AG08395 (cell line): ENCODE measurements at places on chromosomes 13 and 19.

- DNase-seq: no peak
These were observed 40.3 kb downstream of the ERICH6B start for GRCh38 chr13:45575146-45575829.

DNA sequence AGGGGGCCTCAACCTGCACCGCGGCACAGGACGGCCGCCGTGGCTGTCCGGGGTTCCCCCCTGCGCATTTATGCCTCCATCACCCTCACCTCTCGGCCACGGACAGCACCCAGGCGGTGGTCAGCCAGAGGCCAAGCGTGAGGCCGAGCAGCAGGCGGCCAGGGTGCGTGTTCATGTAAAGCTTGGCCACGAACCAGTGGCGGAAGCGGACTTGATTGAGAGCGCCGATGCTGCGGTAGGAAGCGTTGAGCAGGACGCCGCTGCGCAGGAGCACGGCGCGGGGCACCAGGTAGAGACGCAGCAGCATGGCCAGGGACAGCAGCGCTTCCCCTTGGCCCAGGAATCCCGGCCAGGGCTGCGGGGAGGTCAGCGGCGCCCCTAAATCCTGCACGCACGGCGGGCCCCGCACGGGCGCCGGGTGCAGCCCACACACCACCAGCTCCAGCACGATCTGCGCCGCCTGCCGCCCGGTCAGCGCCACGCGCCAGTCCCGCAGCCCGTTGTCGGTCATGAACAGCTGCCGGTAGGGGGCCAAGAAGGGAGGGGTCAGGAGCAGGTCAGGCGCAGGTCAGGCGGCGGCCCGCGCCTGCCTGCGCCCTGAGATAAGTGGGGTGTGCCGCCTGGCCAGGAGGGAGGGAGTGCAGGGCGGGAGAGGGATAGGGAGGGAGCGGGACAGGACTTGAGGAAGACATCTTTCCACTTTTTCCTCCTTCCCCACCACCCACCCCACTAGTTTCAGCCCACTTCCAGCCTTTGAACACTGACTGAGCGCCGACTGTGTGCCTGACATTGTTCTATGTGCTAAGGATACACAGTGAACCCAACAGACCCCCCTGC, 6.5 kb downstream of the KCNN4 start:
- DNase-seq: peak; percentile 66

GRCh38 chr13:39016787-39017186, 21.1 kb downstream of the PROSER1 start:
- peak; percentile 21 for DNase-seq

DNA sequence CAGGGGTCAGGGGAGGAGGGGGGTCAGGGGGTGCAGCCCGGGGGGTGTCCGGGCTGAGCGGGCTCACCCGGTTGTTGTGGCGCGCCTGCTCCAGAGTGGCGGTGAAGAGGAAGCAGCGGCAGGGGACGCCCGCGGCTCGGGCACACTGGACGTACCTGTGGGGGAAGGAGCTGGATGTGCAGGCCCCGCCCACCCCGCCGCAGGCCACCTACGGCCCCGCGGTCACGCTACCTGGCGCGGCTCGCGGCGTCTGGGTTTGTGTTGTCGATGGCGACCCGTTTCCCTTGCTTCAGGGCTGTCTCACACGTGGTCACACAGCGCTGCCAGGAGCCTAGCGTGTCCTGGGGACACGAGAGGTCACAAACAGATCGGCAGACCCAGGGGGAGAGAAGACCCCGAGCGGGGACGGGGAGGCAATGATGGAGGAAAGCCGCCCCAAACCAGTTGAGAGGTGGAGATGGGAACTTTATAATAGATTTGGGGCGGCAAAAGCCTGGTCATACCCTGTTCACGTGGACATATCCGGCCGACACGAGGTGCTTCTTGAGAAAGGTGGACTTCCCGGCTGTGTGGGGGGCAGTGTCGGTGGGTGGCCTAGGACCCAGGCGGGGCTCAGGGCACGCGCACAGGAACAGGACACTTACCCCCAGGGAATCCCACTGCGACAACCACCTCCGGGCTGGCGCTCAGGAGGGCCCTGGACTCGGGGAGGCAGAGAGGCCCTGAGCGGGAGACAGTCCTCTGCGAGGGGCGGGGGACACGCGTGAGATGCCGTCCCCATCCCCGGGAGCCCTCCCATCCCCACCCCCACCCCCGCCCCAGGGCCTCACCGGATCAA, 5.6 kb downstream of the PNKP start:
- no peak for DNase-seq

GRCh38 chr13:27267596-27267995, 3.0 kb upstream of the RASL11A start:
- DNase-seq: no peak

- DNase-seq: no peak
These were observed 152.2 kb downstream of the TBC1D4 start for GRCh38 chr13:75329723-75330122.

GRCh38 chr13:83929157-83929556, 46.9 kb upstream of the SLITRK1 start:
- DNase-seq: no peak

DNA sequence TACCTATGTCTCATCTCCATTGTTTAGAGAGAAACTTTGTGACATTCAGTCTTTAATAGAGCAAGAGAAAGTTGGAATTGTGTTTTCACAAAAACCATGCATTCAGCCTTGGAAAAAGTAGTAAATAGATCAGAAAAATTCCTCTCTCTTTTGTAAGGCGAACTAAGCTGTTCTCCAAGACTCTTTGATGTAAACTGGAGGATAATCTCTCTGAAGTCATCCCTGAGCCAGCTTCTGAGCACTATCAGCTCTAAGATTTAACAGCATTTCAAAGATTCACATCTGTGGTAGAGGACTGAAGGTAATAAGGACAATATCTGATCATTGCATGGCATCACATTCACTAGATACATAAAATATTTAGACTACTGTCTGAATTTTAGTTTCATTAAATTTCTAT, 904.6 kb upstream of the ATXN8OS start:
- DNase-seq: no peak
